Activated T-cell treated with anti-CD3 and anti-CD28 coated beads for 24 hours (primary cell): ENCODE measurements at places on chromosomes 2 and 18.

DNA sequence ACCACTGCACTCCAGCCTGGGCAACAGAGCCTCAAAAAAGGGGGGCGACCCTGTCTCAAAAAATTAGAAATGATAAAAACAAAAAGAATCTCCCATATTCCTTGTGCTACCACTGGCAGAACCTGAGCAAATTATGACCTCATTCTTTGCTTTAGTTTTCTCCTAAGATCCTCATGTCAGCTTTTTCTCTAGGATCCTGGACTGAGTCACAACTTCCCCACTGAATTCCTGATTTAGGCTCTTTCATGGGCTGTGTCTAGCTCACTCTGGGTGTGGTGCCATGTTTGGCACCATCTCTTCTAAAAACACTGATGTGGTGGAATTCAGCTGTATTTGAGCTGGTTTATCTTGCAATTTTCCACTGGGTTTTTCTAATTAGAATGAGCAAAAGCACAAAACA lies 37.1 kb downstream of the EXOC6B start:
- no peak for DNase-seq

- no peak for DNase-seq
These were observed 32.5 kb upstream of the RMDN2 start for GRCh38 chr2:37892436-37893114.

DNA sequence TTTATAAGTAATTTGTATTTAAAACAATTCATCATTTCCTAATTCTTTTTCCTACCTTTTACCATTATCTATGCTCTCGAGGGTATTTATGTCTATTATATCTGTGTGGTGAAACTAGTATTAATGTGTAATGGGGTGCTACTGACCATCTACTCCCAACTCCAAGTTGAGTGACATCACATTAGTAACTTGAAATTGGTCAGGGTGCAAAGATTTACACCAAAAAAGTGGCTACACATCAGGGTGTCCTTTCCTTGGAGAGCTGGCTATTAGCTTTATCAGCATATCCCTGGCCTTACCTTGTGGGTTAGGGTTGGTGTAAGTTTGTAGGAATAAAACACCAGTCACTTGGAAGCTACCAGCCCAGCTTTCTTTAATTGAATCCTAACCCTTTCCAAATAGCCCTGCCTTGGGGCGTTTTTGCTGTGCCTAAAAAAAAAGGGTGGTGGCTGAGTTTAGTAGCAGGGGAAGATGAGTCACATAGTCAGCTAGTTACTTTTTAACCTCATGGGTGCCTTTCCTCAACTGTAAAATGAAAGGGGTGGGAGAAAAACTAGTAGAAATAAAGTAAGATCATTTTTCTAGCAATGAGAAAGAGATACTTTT lies 14.0 kb downstream of the ANXA4 start:
- no peak for DNase-seq

GRCh38 chr2:182404092-182404491 lies 22.7 kb downstream of the PDE1A start:
- DNase-seq = no peak

GRCh38 chr18:32760391-32760790 lies 12.4 kb downstream of the KLHL14 start:
- no peak for DNase-seq

- DNase-seq = no peak
These were observed 236.8 kb downstream of the SEPTIN10 start for GRCh38 chr2:109376796-109377495.

DNA sequence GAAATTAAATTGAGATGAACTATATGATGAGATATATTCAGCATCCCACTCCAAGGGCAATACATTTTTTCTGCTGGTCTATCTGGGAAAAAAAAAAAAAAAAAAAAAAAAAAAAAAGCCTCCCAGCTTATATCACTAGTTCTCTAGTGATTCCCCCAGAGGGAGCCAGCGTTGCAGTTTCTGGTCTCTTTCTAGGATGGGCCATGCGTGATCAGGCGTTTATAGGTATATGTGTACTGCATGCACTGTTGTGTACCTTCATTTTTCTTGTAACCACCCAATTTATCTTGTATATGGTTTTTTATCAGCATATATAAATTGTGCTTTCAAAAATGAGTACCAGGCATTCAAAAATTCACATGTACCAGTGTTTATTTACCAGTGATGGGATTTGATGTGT lies 35.1 kb downstream of the DCDC2C start:
- DNase-seq = no peak

- no peak for DNase-seq
These were observed 112.2 kb downstream of the ZNF385B start for GRCh38 chr2:179749210-179749609.

DNA sequence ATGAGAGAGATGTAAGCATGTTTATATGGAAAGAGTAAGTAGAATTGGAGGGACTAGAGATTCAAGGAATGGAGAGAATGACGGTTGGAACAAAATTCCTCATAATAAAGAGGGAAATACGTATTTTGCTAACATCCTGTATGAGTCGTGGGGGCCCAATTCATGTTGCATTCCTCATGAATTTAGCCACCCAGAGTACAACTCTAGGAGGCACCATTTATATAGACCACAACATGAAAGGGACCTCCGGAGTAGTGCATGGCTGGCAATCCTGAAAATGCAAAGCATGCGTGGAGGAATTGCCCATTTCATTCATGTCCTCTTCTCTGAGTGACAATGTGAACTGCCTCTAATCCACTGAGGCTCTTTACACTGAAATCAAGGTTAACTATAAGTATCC lies 168.2 kb downstream of the ZEB2 start:
- no peak for DNase-seq

DNA sequence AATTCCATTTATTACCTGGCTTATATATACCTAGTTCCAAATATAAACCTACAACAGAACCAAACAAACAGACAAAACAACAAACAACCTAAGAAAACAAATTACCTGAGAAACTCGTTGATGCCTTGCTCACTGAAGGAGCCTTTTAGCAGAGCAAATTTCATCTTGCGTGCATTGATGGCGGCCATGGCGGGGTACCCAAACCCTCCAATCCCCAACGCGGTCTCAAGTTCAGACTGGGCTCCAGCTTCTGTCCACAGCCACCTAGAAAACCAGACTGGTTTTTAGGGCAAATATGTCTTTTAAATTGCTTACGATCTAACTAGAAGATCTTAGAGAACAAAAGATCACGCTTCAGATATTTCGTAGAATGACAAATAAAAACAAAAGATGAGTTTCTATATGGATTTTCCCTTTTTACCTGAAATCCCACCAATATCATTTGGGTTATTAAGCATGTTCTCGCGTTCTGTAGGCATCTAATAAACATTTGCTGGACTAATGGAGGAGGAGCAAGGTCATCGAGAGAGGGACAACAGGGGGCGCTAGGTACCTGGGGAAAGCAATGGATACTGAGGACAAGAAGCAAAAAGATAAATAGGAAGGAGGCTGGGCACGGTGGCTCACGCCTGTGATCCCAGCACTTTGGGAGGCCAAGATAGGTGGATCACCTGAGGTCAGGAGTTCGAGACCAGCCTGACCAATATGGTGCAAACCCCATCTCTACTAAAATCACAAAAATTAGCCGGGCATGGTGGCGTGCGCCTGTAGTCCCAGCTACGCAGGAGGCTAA lies 25.2 kb downstream of the PDIA6 start:
- peak; percentile 11 for DNase-seq

DNA sequence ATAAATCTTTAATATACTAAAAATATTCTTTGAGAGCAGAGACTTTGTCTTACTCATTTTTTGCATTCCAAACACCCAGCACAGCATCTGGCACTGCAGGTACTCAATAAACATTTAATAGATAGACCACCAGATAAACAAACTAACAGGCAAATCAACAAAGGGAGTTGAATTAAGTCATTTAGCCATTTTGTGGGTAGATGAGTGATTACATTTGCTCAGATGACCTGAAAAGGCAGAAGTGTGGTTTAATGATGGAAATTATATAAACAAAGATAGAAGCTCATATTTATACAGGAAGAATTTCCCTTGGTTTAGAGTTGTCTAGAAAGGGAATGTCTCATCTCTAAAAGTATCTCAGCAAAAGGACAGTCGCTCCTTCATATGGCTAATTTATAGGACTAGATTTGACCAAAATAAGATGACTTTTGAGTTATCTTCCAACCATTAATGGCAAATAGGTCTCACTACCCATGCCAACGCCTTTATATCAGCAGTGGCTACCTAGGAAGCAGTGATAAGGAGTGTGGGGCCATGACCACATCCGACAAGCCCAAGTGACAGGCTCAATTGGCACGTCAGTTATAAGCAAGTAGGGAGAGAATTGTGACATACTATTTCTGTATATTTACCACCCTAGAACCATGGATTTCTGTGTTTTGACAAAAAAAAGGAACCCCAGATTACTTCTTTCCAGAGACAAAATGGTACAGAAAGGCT lies 173.5 kb downstream of the ATAD2B start:
- no peak for DNase-seq

DNA sequence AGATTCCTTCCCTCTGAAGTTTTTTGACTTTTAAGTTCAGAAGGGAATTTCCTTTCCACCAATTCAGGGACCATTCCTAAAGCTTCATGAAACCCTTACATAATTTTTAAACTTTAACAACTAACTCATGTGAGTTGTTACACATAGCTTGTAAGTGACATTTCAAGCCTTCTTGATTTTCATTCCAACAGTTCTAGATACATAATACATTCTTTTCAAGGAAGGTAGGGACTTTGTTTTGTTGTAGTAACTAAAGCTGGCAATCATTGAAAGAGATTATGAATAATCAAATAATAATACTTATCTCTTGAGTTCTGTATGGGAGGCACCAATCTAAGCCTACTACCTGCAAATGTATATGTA lies 45.4 kb downstream of the SETBP1 start:
- DNase-seq = no peak

DNA sequence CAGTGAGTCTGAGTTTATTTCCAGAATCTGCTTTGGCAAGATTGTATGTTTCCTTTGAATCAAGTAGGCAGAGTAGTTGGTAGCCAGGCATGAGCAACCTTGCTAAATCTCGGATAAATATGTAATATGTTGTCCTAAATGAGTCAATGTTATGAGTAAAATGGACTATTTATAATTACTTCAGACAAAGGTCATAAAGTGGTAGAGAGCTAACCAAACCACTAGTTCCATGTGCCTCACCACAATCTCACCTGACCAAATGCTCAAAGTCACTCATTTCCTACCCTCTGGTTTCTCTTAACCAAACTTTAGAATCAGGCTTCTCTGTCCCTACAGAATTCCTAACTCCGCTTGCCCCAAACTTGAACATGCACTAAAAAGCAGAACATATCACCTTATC lies 261.2 kb upstream of the FSIP2 start:
- DNase-seq = no peak

DNA sequence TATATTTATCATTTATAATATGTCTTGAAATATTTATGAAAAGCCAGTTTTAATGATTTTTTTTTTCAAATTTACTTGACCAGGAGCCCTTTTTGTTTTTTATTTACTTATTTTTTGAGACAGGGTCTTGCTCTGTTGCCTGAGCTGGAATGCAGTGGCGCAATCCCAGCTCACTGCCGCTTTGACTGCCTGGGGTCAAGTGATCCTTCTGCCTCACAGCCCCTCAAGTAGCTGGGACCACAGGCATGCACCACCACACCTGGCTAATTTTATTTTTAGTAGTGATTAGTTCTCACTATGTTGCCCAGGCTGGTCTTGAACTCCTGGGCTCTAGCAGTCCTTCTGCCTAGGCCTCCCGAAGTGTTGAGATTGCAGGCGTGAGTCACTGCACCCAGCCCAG lies 5.7 kb downstream of the EPB41L5 start:
- DNase-seq = no peak

DNA sequence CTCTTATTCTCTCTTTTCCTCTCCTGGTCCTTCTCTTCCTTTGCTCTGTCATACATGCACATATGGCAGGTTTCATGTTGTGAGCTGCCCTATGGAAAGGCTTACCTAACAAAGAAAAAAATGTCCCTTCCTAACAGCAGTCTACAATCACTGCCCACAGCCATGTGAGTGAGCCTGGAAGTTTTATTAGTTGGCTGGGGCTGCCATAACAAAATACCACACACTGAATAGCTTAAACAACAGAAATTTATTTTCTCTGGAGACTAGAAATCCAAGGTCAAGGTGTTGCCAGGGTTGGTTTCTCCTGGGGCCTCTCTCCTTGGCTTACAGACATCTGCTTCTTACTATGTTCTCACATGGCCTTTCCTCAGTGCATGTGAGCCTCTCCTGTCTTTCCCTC lies 142.1 kb downstream of the TRIB2 start:
- DNase-seq = no peak

DNA sequence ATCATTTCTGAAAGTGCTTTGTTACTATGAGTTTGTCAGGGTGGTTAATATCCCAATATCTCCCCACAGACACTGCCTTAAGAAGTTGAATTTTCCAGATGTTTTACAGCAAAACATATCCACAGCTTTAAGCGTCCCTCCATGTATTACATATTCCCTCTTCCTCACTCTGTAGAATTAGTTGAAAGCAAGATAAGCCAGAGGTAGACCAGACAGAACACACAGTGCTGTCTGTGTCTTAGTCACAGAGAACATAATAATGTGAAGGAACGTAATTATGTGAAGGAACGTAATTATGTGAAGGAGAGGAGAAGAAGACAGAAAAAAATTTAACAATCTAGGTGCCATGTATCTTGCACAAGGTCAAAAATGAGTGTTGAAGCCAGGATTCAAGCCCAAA lies 81.9 kb upstream of the LRATD1 start:
- DNase-seq = no peak

DNA sequence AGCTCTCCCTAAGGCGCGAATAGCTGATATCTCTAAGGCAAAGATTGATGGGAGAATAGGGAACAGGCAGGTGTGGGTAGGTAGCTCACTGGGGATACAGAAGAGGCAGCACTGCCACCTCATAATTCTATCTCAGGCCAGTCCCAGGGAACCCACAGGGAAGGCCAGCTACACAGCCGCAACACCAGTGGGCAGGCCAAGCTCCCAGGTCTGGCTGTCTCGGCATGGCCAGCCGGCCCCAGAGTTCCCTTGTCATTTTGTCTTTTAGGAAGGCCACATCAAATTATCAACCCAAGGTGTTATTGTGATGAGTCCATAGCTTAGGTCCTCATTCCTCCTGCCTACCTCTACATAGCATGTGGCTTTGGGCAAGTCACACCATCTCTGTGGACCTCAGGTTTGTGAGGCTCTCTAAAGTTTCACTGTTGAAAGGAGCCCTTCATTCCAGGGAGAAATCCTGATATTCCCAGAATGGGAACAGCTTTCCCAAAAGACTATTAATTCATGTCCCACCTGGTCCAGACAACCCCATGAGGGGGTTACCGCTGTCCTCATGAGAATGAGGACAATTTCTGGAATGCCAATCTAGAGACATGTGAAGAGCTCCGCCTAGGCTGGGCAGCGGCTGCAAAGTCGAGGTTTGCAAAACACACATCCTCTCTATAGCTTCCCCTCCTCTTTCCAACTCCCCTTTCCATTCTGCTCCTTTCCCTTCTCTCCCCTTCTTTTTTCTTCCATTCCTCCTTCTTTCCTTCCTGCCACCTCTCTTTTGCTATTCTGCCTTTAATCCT lies 287.1 kb upstream of the ID2 start:
- DNase-seq = no peak

GRCh38 chr2:23401427-23402204 lies 16.6 kb downstream of the KLHL29 start:
- DNase-seq = no peak

GRCh38 chr2:240995041-240996021 lies 3.1 kb upstream of the SNED1 start:
- DNase-seq = no peak

GRCh38 chr2:42117923-42118753 lies 51.0 kb upstream of the EML4 start:
- DNase-seq = no peak

GRCh38 chr2:25552318-25552717 lies 121.1 kb downstream of the DTNB start:
- DNase-seq = no peak
